ENCODE measurements at places on chromosomes 3 and 15.
A peak's percentile ranks its signal among the peaks of the same experiment; 100 is the strongest.

DNA sequence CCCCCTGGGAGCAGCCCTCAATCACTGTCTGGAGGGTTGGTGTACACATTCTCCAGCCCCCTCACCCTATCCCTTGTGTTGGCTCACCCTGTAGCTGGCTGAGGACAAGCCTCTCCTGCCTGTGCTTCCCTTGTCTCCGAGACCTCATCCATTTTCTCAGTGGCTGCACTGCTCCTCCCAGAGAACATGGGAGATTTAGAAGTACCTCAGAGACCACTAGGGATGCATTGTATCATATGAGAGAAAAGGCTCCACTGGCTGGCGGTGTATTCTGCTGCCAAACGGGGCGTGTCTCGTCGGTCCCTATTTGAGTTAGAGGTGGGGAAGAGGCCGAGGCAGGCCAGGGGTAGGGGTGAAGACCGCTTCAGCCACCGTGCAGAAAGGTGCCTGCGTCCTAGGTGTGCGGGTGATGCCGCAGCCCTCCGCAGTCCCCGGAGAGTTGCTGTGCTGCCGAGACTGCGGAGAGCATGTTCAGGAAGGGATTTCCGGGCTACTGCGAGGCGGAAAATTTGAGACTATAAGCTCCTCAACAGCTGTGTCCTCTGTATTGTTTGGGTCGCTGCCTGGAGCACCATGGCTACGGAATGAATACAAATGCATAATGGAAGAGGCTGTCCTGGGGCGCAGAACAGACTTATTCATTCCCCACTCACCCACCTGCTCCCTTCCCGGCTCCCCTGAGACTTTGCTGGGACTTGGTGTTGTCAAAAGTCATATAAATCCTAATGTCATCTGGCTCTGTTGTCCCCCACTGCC lies 43.8 kb downstream of the SPSB4 start:
- DNase-seq = no peak

- DNase-seq = peak; percentile 76
Measured at GRCh38 chr3:125141596-125142419, 70.7 kb downstream of the SLC12A8 start.

DNA sequence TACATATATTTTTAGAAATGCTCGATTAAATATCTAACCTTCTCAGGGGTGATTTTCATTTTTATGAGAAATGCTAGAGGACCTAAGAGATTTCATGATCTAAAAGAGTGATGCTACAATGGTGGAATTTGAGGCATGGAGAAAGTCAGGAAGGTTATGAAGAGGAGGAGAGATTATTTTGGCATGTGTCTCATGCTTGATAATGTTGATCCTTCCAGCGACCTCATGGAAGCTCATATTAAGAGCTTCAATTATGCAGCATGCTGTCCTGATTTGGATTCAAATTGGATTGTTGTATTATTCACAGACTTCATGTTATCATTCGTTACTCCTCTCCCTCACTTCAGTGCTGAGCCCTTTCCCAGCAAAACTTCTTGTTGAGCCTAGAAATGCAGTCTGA lies 112.5 kb downstream of the RAP2B start:
- DNase-seq = no peak

DNA sequence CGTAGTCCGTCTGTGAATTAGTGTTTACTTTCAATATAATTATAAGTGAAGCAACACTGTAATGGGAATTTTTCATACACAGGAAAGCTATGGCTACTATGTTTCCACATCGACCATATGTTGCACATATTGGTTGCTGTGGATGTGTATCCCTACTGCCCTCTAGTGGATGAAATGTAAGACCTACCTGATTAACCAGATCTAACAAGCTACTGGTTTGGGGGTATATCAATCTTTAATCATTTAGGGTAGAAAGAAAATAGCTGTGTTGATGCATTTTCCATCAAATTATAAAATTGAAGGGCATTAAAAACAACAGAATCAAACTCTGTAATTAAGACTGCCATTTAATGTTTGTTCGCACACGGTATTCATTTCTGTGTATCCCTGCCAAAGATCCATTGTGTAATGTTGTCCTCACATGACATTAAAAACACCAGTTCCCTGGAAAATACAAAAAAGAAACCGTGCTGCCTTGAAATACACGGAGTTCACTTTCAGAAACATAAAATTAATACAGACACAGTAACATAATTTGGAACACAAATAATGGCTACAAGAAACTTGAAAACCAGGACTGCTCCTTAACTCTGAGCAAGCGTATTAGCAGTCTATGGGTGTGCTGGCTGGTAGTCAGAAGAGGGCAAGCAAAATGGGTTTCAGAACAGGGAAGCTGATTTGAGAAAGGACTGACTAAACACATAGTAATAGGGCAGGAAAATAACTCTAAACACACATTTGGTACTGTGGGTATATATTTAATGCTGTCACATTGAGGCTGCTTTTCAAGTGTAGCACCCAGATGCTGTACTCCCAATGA lies 125.1 kb downstream of the TIGIT start:
- DNase-seq = peak; percentile 68

- DNase-seq = peak; percentile 67
Measured at GRCh38 chr3:69435274-69436265, 49.7 kb upstream of the FRMD4B start.

GRCh38 chr3:155631323-155632019 lies 113.4 kb downstream of the PLCH1 start:
- DNase-seq = no peak

- DNase-seq = no peak
Measured at GRCh38 chr3:87473944-87474343, 197.6 kb upstream of the POU1F1 start.

GRCh38 chr3:114213627-114214541 lies 23.5 kb downstream of the ZNF80 start:
- DNase-seq = peak; percentile 8

- no peak for DNase-seq
Measured at GRCh38 chr3:37116998-37117397, 57.4 kb downstream of the LRRFIP2 start.

DNA sequence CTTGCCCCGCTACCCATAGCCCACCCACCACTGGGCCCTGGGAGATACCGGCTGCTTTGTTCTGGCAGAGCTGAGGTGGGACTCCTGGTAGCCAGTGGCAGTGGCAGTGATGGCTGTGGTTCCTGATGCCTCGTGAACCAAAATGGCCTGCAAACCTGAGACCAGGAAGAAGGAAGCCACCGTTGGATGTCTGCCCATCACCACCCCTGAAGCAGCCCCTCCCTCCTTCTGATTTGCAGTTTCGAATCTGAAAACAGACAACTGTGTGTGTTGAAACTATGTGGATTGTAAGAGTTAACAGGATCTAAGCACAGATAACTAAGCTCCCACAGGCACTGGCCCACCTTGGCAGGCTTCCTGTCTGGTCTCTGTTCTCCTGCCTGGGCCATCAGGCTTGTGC lies 66.6 kb downstream of the NUP210 start:
- DNase-seq = no peak

DNA sequence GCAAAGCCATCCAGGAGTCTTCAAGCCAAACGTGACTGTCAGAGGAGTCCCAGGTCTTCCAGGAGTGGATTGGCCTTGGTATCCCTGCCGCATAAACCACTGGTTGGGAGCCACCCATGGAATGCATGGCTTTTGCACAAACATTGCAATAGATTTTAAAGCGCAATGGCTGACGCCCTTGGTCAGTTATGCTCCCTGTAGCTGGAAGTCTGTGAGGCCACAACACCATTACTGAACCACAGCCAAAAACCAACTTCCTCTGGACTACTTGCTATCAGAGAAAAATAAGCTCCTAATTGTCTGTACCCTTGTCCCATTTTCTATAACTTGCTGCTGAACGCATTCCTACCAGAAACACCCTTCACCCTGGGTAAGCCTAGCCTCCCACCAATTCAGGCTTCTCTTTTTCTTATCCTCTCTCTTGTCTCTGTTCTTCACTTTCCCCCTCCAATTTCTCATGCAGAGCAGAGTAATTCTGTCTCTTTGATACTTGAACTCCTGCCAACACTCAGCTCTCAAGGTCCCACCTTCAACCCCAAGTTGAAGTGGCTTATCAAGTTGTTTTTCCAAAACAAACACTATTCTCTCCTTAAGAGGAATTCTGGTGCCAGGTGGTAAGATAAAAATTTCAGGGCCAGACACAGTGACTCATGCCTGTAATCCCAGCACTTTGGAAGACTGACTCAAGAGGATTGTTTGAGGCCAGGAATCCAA lies 176.4 kb upstream of the UBE2E1 start:
- DNase-seq = no peak

DNA sequence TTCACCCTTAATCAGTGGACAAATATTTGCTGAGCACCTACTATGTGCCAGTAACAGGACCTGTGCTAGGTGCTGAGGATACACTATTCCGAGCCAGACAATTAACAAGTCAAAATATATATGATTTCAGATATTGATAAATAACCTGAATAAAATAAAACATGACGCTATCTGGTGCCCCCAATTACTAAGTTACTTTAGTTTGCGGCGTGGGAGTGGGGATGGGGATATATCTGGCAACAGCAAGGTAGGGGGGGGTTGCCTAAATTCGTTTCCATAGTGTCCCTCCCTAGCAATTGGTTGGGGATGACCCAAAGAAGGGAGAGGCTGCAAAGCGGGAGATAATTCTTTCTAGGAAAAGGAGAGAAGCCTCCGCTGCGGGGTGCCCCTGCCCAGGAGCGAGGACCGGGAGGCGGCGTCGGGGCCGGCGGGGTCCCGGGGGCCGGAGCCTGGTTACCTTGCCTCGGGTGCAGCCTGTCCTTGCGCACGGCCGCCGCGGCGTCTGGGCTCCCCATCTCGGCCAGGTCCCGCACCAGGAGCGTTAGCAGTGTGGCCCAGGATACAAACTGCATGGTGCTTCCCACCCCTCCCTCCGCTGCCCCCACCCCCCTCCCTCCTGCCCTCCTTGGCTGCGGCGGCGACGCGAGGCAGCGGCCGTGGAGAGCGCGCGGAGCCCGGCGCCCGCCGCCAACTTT lies 567 bp downstream of the ADAMTS9 start:
- DNase-seq = no peak

GRCh38 chr3:150508401-150508800 lies 37.9 kb downstream of the SERP1 start:
- no peak for DNase-seq

GRCh38 chr3:177314897-177315296 lies 117.6 kb upstream of the TBL1XR1 start:
- no peak for DNase-seq

Measured in inflammatory macrophage (primary cell).